KG1 (cell line): ENCODE measurements at places on chromosomes 7 and 10.

- DNase-seq = no peak
These were observed 1.0 kb downstream of the BEND7 start for GRCh38 chr10:13527864-13528122.

DNA sequence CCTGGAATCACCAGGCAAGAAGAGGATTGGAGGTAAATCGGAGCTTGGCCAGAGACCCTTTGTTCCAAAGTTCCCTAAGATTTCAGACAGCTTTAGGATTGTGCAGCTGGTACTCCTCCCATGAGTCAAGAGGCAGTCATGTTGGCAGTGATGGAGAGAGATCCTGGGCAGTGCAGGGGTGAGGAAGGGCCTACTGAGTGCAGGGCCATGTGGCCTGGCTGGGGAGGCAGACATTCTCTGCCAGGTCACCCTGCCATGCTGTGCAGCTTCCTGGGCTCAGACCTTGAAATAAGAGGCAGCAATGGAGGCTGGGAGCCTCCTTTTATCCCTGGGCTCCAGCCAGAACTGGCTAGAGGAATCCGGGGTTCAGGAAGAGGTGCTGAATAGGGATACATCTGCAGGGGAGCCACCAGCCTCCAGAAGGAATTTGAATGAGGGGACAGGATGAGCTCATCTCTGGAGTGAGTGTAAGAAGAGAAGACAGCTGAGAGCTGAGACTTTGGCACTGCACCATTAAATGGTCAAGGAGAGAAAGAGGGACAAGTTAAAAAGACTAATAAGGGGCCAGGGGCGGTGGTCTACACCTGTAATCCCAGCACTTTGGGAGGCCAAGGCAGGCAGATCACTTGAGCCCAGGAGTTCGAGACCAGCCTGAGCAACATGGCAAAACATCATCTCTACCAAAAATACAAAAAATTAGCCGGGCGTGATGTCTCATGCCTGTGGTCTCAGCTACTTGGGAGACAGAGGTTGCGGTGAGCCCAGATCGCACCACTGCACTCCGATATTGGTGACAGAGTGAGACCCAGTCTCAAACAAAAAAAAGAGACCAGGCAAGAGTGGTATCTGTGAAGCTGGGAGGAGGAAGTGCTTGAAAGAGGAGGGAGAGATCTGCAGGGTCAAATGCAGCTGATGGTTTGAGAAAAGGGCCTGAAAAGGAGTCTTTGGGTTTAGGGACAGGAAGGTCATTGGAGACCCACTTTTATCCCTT, 12.0 kb downstream of the SFTPD start:
- DNase-seq = no peak

DNA sequence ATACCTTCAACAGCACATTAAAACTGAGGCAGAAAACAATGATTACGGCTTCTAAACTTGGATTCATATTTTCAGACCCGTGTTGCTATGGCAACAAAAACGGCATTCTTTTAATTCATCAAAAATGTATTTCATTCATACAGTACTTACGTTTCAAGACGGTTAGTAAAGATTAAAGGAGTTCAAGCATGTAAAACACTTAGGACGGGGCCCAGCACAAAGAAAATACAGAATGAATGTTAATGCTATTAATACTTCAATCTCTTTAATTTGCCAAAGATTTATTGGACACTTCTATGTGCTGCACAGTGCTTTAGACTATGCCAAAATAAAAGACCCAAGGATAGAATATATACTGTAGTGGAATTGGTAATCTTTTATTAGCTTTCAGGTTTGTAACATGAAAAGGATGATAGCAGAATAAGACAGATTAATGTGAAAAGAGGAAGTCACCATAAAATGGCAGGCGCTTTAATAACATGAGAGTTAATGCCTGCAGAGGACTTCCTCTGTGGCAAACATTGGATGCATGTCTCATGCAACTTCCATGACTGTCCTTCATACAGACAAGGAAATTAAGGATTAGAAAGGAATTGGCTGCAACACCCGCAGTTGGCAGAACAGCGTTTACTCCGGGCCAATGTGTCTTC, 201.6 kb upstream of the KLF6 start:
- DNase-seq = no peak

- no peak for DNase-seq
These were observed 729.9 kb upstream of the GALNT17 start for GRCh38 chr7:70402069-70402468.

DNA sequence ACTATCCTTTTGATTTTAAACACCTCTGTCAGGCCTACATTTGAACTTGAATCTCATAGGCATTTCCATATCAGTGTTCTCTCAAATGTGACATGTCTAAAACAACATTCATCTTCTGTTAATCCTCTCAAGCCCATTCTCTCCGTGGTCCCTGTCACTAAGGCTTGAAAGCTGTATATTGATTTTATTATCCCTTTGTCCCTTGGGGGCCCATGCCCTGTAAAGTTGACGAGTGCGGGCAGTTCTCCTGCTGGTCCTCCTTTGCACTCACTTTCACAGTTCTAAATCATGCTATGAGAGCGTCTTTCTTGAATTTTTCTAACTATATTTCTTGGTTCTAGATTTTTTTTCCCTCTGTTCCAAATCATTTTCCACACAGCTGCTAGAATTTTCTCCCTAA, 27.3 kb downstream of the GALNT11 start:
- no peak for DNase-seq

DNA sequence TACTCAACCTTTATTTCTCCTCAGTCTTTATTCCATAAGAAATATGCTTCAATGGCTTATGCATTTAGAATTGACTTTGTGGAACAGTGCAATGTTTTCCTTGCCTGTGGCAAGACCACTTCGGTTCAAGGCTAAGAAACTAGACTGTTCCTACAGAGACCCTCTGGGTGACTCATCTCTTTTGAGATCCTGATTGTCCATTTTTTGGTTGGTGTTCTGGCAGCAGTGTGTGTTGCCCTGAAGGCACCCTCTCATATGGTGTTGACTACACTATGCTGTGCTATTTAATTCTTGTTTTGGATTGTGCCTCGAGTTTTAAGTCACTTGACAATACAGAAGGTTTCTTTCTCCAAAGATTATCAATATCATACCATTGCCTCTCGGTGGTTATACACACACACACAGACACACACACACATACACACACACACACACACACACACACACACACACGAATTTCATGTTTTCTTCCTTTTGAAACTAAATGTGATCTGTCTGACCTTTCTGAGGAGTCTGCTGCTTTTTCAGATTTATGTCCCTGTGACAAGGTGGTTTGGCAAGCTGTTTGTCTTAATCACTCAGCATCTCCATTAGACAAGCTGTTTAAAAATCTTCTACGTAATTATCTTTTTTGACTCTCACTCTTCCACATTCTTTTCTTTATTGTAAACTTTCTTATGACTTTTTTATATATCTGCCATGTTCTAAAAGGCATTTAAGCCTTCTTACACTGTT, 187.2 kb downstream of the VTI1A start:
- no peak for DNase-seq
